ENCODE measurements at places on chromosomes 7 and 10.

DNA sequence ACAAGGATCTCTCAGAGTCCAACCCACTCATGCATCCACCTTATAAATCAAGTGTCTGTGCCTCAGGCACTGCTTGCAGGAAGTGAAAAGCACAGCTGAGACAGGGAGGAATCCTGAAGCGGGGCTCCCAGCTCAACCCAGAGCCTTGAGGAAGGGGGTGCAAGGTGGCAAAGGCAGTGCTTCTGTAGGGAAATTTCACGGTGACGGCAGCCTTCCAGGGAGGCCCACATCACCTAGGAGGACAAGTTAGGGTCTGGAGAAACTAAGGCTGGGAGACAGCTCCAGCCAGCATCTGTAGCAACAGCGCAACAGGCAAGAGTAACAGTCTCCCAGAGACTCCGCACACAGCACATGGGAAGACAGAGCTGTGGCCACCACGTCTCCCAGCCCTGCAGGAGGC, 2.7 kb downstream of the AOC1 start:
- no peak for DNase-seq

DNA sequence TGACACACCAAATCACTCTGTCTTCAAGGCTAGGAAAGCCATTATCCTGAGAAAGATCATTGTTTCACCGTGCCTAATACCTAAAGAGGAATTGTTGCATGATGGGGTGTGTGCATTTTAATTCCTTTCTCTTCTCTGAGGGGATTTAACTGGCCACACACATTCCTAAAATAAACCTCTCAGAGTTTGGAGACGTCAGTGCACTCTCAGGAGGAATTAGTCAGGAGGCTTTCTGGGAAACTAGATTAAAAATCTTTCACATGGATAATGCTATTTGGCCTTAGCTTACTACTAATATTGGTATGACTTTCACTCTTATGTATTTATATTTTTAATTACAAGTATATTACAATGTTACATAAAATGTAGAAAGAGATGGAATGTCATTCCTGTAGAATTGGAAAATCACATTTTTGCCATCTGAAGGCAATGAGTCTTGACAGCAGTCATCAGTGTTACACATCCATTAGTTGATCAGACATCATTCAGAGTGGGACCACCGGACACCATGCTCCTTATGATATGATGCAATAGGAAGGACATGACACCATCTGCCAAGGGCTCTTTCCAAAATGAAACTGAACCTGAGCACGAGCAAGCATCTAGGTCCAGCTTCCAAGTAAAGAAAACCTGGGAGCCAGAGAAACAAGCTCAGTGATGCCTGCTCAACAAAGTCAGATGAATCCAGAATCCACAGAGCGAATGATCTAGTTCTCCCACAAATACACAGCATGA, 43.1 kb upstream of the TMEM273 start:
- DNase-seq = no peak

- DNase-seq = no peak
These were observed 9.2 kb downstream of the SKAP2 start for GRCh38 chr7:26854876-26855855.

GRCh38 chr7:44277391-44277790, 48.0 kb downstream of the CAMK2B start:
- no peak for DNase-seq

GRCh38 chr10:88791924-88792323, 10.6 kb upstream of the LIPM start:
- no peak for DNase-seq

DNA sequence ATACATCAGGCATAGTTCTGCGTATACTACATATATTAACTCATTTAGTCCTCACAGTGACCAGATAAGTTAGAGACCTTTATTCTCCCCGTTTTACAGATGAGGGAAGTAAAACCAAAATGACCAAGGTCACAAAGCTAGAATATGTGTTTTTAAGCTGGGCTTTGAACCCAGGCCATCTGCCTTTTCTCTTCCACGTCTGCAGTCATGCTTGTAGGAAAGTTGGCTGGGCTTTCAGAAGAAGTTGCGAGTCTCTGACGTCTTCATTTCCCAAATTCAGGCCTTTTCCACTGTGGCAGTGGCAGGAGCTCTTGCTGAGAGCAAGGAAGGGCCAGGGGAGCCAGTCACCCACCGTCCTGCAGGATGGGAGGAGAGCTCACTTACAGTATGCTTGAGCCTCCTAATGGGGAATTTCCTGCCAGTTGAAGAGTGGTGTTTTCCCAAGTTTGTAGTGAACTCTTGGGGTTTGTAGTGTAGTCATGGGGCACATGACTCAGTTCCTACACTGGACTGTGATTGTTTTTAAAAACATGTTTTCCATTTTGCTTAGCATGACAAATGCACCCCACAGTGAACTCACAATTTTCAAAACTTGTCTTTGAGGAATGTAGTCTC, 34.2 kb downstream of the CYP17A1 start:
- peak; percentile 91 for DNase-seq

GRCh38 chr7:88401009-88401623, 94.4 kb upstream of the STEAP4 start:
- DNase-seq = no peak
